H1 (cell line): ENCODE measurements at places on chromosomes 5 and 9. TPM values are rescaled to one million over a fixed set of nuclear protein-coding genes. Genes with fewer than 3 reads are reported as not detected.

SLC36A2 gene
- total RNA-seq = not detected in 2 replicates

WHRN gene
- 7.4 and 7.7 TPM in 2 replicates for total RNA-seq

PPIP5K2 gene
- total RNA-seq = 39.1 and 46.6 TPM in 2 replicates

RANBP17 gene
- 16.2 and 21.3 TPM in 2 replicates for total RNA-seq

TUSC1 gene
- total RNA-seq = 4.3 and 4.5 TPM in 2 replicates

CD72 gene
- total RNA-seq = 4.0 and 4.5 TPM in 2 replicates

PPP2R2B gene
- total RNA-seq = 36.6 and 37.1 TPM in 2 replicates

KIAA0825 gene
- total RNA-seq = 0.98 and 1.0 TPM in 2 replicates

DNA sequence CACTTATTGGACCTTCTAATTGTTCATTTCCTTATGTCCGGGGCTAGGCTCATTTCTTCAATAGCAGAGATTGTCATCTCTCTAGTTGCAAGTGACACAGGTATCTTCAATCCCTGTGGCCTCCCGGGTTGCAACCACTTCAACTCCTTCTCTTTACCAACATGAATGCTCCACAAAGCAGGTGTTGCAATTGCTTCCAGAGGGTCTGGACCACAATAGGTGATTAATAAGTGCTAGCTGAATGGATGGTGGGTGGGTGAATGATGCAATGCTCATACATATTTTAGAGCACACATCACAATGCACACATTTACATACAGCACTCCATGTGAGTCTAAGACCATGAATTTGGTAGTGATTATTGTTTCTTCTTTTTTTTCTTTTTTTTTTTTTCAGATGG is 2.6 kb downstream of the CEMIP2 start:
- no peak for DNase-seq

GRCh38 chr5:33312571-33313549 is 127.9 kb upstream of the TARS1 start:
- DNase-seq = no peak

- DNase-seq = peak; percentile 86
Measured at GRCh38 chr5:180605554-180606214, 14.4 kb upstream of the SCGB3A1 start.

- no peak for DNase-seq
Measured at GRCh38 chr5:135669416-135669815, 90.6 kb upstream of the CXCL14 start.

- no peak for DNase-seq
Measured at GRCh38 chr9:114461468-114461867, 43.8 kb downstream of the WHRN start.

DNA sequence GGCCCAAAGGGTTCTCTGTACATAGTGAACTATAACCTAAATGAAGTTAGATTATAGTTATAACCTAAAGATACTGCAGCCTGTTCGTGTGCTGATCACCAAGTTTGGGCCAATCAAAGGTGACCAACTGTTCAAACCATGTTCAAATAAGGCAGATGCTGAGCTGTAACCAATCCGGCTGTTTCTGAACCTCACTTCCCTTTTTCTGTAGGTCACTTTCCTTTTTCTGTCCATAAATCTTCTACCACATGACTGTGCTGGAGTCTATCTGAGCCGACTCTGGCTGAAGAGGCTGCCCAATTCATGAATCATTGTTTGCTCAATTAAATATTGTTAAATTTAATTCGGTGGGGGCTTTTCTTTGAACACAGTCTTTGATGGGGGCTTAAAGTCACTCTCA is 1920.2 kb downstream of the MAT2B start:
- DNase-seq = no peak

DNA sequence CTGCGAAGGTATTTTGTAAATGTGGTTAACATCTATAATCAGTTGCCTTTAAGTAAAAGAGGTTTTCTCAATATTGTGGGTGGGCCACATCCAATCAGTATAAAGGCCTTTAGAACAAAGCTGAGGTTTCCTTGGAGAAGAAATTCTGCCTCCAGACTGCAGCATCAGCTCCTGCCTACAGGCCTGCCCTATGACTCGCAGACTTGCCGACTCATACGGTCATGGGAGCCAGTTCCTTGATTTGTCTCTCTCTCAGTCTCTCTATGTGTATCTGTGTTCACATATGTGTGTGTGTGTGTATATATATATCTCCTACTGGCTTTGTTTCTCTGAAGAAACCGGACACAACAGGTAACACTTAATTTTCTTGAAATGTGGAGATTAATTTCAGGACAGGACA is 45.3 kb downstream of the SLC36A1 start:
- no peak for DNase-seq

DNA sequence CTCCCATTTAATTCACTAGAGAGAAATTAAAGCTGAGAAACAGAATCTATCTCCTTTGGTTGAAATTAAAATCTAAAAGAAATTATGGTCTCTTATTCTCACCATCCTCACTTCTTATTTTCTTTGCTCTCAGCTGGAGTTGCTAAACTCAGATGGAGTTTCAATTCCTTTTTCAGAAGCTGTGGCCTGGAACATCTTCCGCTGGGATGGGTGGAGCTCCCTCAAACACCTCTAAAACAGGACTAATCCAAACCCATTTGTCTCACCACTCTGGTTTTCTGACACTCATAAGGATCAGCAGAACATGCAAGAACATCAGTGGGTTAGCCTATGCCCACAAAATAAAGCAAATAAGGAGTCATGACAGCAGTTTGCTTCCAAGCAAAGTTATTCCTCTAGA is 39.6 kb upstream of the CEP78 start:
- no peak for DNase-seq

- no peak for DNase-seq
Measured at GRCh38 chr5:148910216-148910615, 83.8 kb downstream of the ADRB2 start.
